HCEC 1CT (cell line): ENCODE measurements at places on chromosomes 4 and X.

GRCh38 chrX:133516686-133517085 lies 101.4 kb upstream of the GPC4 start:
- DNase-seq = no peak

GRCh38 chr4:181224852-181225251 lies 1018.4 kb upstream of the TENM3 start:
- no peak for DNase-seq

DNA sequence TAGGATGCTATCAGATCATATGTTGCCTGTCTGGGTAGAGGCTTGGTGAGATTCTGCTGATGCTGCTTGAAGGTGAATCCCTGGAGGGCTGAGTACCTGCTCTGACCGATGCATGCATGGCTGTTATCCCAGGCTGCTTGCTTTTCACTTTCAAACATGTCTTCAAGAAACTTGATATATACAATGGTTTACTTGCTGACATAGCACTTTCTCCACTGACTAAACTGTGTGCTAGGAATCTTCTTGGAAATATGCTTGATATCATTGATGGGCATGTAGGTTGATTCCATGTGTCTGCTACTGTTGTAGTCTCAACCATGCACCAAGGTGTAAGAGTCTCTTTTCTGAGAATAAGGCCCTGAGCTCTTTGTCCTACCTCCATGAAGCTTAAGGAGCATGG lies 79.6 kb upstream of the WDR1 start:
- DNase-seq = no peak

GRCh38 chr4:147361726-147362125 lies 119.2 kb upstream of the EDNRA start:
- DNase-seq = peak; percentile 85

- DNase-seq = no peak
These were observed 277.7 kb downstream of the TMA16 start for GRCh38 chr4:163772238-163772637.

GRCh38 chrX:103360092-103360491 lies 3.8 kb downstream of the TCEAL9 start:
- no peak for DNase-seq

DNA sequence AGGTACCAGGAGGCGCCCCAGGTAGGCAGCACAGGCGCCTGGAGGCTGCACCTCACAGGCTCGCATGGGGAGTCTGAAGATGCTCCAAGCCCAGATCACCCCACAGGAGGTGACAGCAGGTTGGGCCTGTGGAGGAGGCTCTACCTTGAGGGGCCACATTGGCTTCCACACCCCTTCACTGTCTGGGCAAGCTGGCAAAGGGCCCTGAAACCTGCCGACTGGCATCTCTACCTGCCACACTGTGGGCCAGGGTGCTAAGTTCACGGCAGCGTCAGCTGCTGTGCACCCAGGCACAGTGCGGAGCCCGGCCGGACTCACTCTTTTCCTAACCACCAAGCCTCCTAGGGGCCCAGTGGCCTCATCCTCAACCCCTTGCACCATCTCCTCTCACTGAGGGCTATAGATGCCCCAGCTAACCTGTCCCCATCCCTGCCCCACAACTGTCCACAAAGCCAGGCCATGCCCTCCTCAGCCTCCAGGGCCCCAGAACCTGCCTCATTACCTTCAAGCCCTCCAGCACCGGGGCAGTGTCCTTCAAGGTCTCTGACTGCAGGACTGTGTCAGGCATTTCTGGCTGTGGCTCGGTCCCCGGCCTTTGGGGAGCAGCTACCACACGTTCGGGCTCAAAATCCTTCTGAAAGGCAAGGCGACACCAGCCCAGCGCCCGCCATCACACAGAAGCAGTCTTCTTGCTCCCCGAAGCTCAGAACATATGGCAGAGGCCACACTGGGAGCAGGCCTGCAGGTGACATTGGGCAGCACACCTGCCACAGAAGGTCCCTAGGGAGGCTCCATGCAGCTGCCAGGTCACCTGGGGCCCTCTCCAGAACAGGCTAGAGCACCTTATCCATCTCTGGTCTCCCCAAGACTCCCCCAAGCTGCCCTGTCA lies 28.8 kb downstream of the FGFR3 start:
- DNase-seq = no peak

DNA sequence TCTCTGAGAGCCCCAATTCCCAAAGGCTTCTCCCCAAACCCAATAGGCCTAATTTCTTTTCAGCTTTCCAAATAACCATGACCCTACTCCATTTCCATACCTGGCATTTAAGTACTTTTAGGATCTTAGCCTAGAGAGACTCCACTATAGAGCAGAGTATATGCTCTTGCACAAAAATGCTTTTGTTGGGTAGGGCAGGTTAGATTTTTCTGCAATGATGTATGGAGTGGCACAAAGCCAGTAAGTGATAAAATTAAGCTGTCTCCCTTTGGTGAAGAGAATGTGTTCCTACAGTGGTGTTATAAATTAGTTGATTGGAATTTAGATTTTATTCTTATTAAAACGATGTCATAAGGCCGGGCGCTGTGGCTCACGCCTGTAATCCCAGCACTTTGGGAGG lies 124.9 kb downstream of the INPP4B start:
- peak; percentile 5 for DNase-seq

- DNase-seq = no peak
These were observed 1207.4 kb downstream of the ADGRL3 start for GRCh38 chr4:62407534-62407933.

DNA sequence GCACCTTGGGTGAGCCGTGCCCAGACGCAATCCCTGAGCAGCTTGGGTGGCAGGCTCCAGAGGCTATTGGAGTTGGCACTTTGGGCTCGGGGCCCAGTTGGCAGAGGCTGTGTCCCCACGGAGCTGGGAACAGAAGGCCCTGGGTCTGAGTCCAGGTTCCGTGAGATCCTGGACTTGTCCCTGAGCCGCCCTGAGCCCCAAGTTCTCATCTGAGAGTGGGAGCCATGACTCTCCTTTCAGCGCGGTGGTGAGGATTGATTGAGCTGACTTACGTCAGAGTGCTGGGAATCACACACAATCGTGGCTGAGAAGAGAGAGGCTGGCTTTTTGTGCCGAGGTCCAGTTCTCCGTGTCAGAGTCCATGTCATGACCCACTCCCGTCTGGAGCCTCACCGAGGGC lies 98.0 kb downstream of the PSAPL1 start:
- DNase-seq = no peak

- DNase-seq = no peak
These were observed 1.2 kb downstream of the NPNT start for GRCh38 chr4:105896461-105896942.

GRCh38 chr4:7645158-7645557 lies 210.4 kb upstream of the PSAPL1 start:
- no peak for DNase-seq

DNA sequence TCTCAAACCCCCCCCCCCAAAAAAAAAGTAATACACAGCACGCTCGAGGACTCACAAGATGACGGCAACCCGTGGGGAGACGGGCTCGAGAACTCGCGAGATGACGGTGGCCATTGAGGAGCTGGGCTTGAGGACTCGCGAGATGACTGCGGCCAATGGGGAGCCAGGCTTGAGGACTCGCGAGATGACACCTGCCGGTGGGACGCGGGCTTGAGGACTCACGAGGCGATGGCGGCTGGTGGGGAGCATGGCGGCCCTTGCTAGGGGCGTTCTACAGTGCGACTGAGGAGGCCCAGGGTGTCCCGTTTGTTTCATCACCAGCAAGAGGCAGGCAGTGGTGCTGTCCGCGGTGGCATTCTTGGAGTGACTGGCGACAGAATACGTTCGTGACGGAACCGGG lies 172.4 kb upstream of the MAGEB16 start:
- no peak for DNase-seq

GRCh38 chrX:49242545-49243066 lies 7.3 kb downstream of the CCDC22 start:
- peak; percentile 6 for DNase-seq

DNA sequence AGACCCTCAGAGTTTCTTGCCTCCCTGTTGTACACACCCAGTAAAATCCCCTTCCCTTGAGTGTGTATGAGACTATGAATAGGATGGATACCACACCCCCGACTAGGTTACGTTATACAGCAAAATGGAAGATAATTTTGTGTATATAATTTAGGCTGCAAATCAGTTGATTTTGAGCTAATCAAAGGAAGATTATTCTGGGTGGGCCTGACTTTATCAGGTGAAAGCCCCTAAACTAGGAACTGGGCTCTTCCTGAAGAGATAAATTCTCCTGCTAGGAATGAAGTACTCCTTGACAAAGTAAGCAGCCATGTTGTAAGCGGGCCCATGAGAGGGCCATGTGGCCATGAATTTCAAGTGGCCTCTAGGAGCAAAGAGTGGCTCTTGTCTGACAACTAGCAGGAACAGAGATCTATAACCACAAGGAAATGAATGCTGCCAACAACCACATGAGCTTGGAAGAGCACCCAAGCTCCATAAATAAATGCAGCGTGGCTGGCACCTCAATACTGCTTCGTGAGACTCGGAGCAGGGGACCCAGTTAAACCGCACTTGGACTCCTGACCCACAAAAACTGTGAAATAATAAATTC lies 646.4 kb downstream of the IL1RAPL1 start:
- no peak for DNase-seq

- DNase-seq = no peak
These were observed 117.5 kb upstream of the IQCM start for GRCh38 chr4:149933120-149933519.

- peak; percentile 3 for DNase-seq
These were observed 19.9 kb upstream of the CLNK start for GRCh38 chr4:10704430-10704810.

GRCh38 chr4:41661442-41662076 lies 87.0 kb downstream of the PHOX2B start:
- DNase-seq = peak; percentile 23
